ENCODE measurements at places on chromosomes 2 and 18.

DNA sequence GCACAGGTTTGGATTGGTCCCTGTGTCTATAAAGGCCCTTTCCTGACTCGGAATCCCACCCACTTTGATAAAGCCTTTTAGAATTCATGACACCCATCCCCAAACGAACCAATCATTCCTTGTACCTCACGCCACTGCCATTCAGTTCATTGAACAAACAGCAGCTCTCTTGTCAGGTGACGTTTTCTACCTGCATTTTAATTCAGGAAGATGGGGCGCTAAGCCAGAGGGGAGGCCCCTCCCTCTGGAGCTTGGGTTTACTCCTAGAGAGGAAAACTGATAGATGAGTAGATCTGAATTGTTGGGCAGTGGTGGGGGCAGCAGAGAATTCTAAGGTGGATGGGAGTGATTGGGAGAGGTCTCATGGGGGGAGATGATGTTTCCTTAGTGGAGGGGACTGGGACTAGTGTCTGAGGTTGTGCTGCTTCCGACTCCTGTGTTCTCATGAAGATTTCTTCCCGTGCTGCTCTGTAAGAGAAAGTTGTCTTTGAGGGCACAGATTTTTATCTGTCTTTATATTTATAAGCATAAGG lies 9.6 kb downstream of the RRM2 start:
- DNase-seq: no peak

DNA sequence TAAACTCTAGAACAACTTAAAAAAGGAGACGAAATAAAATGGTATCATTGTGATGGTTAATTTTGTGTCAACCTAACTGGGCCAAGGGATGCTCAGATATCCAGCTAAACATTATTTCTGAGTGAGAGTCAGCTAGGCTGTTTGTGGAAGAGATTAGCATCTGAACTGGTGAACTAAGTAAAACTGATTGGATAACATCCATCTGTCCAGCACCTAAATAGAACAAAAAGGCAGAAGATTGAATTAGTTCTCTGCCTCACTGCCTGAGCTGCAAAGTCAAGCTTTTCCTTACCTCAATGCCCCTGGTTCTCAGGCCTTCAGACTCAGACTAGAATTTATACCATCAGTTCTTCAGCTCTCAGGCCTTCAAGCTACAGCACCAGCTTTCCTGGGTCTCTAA lies 30.0 kb downstream of the PPP3R1 start:
- DNase-seq: no peak

GRCh38 chr2:181772334-181772733 lies 92.0 kb upstream of the NEUROD1 start:
- no peak for DNase-seq

- no peak for DNase-seq
Measured at GRCh38 chr2:231919341-231920035, 6.7 kb downstream of the NPPC start.

- DNase-seq: peak; percentile 26
Measured at GRCh38 chr2:39730685-39731302, 48.3 kb downstream of the THUMPD2 start.

DNA sequence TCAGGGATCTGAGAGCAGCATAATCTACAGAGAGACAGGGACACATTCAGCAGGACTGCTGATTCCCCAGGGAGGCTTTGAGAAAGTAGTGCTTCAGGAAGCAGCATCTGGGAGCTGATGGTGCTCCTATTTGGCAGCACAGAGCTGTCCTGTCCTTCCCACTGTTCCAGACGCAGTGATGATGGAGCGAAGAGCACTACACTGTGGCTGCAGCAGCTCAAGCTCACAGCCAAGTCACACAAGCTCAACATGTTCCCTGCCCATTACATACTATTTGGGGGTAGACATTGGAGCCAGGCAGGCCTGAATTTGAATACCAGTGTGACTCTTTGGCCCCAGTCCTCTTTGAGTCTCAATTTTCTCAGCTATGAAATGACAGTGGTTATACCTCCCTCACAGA lies 15.2 kb upstream of the GALM start:
- no peak for DNase-seq

DNA sequence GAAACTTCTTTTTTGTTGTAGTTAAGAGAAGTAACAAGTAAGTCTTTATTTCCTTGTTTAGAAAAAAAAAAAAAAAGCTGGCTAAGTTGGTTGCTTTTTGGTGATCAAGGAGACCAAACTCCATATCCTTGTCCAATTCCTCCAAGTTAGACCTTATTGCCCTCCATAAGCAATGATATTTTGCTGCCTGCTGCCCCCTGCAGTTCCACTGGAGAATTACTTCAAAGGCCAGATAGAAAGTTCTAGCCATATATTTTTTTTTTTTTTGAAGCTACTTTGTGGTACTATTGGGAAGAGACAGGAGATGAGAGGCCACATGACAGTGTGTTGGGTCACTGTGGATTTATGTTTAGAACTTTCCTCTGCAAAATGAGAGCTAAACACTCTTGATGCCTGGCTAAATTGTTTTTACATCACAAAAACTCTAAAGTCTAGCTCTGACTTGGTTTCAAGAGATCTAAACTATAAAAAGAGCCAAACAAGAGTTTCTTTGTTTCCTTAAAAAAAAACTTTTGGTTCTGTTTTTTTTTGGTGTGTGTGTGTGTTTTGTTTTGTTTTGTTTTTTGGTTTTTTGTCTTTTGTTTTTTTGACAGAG lies 80.7 kb upstream of the RASGRP3 start:
- DNase-seq: no peak

DNA sequence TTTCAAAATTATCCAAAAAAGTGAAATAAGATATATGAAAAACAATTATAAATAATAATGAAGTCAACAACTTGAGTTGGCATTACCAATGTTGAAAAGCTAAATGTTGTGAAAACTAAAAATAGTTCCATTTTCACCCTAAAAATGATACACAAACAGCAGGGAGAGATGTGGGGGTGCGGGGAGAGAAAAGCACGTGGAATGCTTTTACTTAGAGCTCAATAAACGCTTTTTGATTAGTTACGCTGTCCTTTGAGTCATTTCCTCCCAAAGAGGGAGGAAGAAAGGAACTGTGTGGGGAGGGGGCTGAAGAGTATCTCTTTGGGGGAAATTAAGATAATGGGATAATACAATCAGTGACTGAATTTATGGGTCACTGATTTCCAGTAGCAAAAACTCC lies 29.2 kb downstream of the ZNF521 start:
- DNase-seq: no peak

GRCh38 chr2:84924173-84925106 lies 19.0 kb downstream of the TMSB10 start:
- DNase-seq: peak; percentile 45

DNA sequence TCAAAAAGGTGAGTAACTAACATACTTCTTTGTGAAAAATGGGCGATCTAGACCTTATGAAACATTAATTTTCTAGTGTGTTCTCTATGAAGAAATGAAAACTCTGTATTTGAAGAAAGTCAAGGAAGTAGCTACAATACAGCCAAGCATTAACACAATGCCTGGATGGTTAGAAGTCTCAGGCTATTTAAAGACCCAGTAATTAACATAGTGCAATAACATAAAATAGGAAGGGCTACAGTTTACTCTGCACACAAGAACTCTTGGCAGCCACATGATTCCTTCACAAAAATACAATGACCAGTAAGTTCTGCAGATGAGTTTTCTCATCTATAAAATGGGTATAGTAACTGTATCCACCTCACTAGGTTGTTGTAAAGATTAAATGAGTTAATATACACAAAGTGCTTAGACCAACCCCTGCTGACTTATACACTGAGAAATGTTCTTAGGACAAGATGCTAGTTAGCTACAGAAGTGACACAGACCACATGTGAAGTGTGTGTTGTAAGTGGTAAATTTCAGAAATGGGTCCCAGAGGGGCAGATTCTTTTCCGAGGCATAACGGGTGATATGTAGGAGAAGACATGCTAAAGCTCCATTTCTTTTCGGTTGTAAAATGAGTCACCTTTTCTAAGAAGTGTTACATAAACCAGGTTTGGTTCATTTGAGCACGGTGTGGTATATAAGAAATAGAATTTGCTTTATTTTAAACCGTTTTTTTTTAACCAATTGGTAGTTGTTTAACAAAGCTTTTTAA lies 61.8 kb downstream of the CXCR4 start:
- no peak for DNase-seq

GRCh38 chr18:42025491-42025890 lies 70.5 kb downstream of the PIK3C3 start:
- DNase-seq: no peak

DNA sequence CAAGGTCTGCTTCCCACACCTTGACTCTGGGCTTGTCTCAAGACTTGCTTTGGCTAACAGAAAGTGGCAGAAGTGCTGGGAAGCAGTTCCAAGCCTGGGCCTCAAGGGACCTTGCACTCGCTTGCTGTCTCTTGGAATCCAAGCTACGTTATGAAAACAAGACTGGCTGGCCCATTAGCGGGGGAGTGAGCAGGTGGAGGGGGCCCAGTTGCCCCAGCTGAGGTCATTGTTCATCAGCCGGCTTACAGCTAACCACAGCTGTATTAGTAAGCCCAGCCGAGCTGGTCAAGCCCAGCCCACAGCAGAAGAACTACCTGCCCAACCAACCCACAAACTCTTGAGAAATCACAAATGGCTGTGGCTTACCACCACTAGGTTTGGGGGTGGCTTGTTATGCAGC lies 63.1 kb downstream of the MARCO start:
- DNase-seq: no peak

GRCh38 chr2:230861552-230862255 lies 3.0 kb upstream of the ITM2C start:
- DNase-seq: no peak

DNA sequence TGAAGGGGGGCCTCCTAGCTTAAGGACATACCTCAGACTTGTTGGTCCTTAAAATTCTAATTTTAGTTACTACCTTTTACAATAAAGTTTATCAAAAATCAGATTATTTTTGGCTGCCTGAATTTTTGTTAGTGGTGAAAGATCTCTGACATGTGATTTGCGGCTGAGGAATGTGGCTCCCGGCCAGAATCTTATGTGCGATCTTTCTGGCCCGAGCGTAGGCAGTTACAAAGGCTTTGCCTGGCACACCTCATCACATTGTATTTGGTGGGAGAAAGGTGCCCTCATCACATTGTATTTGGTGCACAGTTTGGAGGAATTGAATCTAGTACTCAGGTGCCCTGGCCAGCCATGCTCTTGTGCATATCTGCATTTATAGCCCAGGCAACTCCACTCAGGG lies 289.1 kb downstream of the GULP1 start:
- no peak for DNase-seq

GRCh38 chr2:104846786-104847585 lies 6.9 kb upstream of the POU3F3 start:
- DNase-seq: no peak

DNA sequence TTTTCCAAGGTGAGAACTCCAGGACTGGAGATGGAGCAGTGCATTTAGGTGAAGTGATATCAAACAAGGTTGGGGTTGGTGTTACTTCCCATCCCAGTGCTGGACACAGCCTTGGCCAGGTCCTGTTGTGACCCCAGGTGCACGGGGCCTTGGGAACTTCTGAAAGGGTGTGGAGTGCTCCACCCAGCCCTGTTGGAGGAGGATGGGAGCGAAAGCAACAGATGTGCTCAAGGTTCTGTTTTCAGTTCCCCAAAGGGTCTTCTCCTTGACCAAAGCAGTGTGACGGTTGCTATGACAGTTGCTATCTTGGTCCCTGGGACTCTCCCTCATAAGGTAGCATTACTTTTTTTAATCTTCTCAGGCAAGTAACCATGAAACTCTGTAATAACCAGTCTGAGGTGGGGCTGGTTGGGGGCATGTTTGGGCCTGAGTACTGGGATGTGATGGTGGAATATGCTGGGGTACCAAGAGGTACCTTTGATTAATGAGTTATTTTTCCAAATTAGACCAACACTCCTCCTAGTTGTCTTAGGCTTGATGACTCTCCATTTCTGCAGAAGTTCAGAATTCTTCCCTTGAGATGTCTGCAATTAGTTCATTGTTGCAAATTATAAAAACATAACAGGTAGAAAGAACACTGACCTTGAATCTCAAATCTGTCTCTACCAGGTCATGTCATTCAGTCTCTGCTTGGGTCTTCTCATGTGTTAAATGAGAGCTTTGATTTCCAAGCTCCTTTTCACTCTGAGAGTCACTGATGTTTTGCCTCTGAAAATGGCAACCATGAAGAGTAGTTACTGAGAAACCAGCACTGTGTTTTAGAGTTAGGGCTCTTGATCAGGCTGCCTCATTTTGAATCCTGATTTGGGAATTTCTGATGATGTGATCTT lies 154.5 kb downstream of the RPIA start:
- no peak for DNase-seq

DNA sequence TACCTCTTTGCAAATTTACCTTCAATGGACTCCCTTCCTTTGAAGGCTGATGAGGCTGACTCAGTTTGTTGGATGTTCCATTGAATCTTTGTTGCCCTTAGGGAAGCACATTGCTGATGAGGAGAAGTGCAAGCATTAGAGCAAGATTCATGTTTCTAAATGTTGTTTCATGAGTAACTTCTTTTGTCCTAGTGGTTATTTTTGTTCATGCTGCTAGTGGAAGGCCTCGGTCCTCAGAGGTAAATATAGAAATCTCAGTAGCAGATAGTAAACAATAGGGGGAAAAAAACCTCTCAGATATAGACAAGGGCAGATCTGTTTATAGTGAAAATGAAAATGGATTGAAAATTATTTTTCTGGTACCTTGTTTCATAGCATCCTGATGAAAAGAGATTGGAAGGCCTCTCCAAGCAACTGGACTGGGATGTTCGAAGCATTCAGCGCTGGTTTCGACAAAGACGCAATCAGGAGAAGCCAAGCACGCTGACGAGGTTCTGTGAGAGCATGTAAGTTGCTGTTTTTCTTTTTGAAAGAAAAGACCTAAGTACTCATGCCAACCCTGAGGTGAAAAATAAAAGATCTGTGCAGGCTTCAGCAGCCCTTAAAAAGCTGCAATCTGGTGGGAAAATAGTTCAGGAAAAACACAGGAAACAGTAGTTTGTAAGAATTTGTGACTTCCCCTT lies 104.9 kb downstream of the CERS6 start:
- DNase-seq: no peak

DNA sequence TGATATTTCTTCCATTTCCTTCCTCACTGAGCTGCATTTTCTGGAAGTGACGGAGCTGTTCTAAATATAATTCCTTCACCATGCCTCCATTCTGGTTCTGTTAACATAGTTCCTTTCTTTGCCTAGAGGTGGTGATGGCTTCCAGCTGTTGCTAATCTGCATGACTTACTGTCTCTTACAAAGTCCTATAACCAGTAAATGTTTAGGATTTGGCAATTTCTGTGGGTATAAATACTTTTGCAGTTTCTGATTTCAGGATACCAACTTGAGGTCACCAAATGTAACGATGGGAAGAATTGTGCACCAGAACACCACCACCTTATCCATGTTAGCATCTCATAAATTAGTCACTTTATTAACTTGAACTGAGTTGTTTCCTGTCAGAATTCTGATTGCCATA lies 101.7 kb upstream of the FN1 start:
- DNase-seq: no peak

GRCh38 chr2:43790147-43790546 lies 16.3 kb downstream of the DYNC2LI1 start:
- DNase-seq: no peak

DNA sequence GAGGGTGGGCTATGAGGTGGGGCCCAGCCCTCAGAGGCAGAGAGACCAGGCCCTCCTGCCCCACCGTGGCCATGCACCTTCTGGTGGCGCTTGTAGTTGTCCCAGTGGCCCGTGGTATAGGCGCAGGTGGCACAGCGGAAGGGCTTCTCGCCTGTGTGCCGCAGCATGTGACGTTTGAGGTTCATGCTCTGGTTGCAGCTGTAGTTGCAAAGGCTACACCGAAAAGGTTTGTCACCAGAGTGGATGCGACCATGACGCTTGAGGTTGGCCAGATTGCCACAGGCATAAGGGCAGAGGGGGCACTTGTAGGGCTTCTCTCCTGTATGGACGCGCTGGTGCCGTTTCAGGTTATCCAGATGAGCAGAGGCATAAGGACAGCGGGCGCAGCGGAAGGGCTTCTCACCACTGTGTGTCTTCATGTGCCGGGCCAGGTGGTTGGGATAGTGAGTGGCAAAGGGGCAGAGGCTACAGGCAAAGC lies 2.9 kb downstream of the ZNF513 start:
- no peak for DNase-seq
